ENCODE measurements at places on chromosomes 16 and 17.

GRCh38 chr17:45893725-45894021 is 681 bp upstream of the MAPT start:
- DNase-seq, result no peak

GRCh38 chr17:13931800-13932460 is 137.4 kb upstream of the COX10 start:
- no peak for DNase-seq

GRCh38 chr16:74053312-74053711 is 243.3 kb upstream of the PSMD7 start:
- no peak for DNase-seq

- no peak for DNase-seq
These were observed 697 bp downstream of the CTF1 start for GRCh38 chr16:30896889-30897733.

DNA sequence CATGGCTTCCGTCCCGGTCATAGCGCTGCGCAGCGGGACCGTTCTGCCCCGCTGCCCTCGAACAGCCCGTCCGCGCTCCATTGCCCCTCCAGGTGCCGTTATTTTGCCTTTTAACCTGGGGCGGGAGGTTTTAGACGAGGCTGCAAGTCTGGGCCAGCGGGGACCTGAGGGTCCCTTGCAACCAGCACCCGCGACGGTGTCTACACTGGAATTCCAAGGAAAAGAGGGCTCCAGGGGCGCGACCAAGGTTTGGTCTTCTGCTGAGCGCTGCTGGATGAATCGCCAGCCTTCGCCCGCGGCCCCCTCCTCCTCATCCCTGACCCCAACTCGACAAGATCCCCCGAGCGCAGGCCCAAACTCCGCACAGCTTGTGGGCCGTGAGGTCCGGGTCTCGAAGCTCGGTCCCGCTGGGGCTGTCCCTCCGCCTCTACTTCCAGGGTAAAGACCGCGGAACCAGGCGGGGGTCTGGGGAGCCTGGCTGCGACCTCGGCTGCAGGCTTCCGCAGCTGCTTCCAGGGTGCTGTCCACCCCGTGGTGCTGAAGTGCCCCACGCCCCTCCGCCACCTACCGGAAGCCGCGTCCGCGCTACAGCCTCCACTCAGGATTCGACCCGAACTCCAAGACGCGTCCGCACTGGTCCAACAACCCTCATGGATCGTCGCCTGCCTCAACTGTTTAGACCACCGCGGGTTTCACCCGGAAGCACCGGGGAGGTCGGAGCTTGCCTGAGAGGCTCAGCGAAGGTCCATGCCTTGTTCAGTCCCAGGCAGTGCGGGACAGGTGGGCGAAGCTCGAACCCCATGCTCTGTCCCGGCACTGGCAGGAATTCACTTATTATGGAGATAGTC is 10.1 kb upstream of the CA4 start:
- DNase-seq, result no peak

DNA sequence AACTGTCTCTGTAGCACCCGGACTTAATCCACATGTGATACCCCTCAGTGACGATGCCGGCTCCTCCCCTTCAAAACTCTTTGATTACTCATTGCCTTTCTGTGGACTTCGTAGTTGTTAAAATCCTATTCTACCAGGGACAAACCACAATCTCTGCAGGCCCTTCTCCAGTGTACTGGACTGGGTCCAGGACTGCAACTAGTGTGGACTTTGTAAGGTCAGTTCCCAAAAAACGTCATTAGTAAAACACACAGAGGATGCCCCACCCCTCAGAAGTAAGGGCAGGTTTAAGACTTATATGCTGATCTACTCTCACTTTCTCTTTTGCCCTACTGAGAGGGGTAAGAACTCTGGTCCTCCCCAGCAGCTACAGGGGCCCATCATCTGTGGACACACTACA is 10.5 kb upstream of the NUDT7 start:
- no peak for DNase-seq

DNA sequence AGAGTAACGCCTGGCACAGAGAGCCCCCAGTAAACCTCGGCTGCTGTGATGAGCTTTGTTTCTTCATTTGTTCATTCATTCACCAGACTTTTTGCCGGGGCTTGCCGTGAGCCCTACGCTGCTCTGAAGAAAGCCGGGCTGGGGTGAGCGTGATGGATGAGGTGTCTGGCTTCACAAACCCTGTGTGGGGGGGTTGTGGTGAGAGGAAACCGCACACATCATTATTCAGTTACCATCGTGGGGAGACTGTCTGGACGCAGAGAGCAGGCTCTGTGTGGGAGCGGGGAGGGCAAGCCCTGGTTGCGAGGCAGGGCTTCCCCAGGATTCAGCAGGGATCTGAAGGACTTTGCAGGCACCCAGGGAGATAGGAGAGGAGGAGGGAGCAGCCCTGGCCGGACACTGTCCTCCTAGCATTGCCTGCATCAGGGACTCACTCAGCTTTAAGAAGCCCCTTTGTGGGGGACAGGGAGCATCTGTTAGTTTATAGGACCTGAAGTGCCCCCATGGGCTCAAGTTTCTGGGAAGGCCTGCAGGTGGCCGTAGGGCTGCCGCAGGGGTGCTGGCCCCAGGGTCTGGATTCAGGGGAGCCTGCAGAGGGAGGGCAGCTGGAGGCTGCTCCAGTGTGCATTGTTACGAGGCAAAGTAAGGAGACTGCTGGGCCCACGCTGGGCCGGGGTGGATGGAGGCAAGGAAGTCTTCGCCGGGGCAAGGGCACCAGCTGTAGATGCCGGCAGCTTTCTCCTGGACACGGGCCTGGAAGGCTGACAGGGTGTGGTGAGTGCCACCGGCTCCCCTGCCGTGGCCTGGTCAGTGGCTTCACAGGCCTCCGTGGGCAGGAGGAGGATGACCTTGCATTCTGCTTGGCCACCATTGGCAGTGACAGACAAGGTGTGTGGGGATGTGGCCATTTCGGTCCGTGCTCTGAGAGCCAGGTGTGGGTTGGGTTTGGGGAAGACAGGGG is 334.5 kb downstream of the SEC14L1 start:
- DNase-seq, result no peak

- no peak for DNase-seq
These were observed 81.4 kb downstream of the CNGB1 start for GRCh38 chr16:57889522-57889921.

DNA sequence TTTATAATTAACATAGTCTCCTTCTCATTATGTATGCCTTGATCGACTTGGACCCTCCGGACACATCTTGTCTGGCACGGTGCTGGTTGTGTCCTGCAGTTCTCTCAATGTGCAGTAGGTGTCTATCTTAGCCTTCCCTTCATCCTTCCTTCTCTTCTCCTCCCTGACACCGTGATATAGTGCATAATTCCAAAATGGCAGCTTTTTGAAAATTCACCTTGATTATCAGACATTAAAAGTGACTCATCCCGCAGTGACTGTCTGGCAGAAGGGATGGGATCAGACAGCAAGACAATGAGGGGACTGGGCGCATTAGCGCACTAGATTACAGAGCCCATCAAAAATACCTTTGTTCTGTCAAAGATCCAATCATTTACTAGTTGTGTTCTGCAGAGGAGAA is 70.0 kb upstream of the PMFBP1 start:
- DNase-seq, result no peak

Data from NCI-H1417 treated with DMSO at 0.1 percent for 48 hours (cell line).